MM.1S (cell line): ENCODE measurements at places on chromosomes 12 and 14.

DNA sequence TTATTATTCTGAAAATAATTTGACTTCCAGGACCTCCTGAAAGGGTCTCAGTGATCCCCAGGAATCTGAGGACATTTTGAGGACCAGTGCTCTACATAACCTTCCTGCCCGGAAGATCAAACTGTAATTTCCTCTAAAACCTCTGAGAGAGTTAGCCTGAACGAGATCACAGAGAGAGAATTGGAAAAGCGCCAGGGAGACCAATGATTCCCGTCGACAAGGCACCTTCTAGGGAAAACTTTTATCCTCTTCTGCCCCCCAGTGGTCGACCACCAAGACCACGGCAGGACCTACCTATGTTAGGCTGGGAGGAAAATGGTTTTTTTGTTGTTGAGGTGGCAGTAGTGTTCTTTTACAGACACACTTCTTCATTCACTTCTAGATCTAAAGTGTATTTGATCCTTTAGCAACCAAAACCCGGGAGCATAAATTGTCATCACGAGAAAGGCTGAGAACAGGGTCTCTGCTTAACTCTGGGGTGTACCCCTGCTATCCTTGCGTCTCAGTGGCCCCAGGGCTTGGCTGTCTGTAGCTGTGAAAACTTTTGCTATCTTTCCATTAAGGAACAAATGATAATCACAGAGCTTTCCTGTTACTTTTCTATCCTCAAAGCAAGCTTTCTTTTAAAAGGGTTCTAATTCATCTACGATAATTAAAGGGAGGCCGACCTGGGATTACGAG lies 62.9 kb upstream of the NID2 start:
- DNase-seq, result peak; percentile 14

DNA sequence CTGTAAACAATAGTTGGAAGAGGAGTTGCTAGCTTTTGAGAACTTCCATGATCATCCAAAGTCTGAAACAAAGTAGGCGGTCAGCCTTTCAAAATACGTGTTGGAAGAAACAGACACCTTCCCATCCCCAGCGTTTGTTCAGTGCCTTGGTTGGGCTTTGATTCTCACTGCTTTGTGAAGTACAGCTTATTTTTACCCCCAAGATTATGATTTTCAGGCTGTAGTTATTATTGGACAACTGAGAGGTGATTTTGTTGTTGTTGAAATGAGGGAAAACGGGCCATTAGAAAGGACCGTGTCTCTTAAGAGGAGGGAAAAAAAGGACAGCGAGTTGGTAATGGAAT lies 921 bp upstream of the CEP83 start:
- no peak for DNase-seq

DNA sequence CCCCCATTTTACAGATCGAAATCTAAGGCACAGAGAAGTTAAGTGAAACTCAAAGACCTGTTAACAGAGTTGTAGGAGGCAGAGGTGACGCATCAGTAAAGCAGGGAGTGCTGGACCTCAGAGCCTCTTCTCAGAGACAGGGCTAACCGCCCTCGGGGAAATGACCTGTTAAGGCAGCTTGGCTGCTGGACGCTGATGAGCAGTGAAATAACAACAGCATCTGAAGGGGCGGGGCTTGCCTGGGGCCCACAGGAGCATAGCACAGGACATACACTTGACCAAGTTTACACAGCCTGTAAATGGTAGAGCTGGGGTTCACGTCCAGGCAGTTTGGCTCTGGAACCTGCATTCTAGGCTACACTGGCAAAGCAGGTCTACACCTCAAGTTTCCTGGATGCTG lies 39.3 kb downstream of the LRTM2 start:
- no peak for DNase-seq

GRCh38 chr12:105616971-105617540 lies 286.6 kb downstream of the C12orf75 start:
- no peak for DNase-seq

GRCh38 chr12:106673141-106673540 lies 90.3 kb downstream of the RFX4 start:
- no peak for DNase-seq

GRCh38 chr12:111168009-111168900 lies 200.6 kb downstream of the PHETA1 start:
- DNase-seq, result no peak

GRCh38 chr14:102775855-102776760 lies 1.1 kb upstream of the TRAF3 start:
- no peak for DNase-seq

- DNase-seq, result no peak
Observed at GRCh38 chr14:22800346-22800745, 14.9 kb downstream of the SLC7A7 start.

- DNase-seq, result no peak
Observed at GRCh38 chr14:68539241-68539737, 253.6 kb downstream of the ZFP36L1 start.

- no peak for DNase-seq
Observed at GRCh38 chr12:62291864-62292760, 31.9 kb downstream of the USP15 start.

GRCh38 chr12:95553197-95553943 lies 2.1 kb upstream of the USP44 start:
- no peak for DNase-seq
